ENCODE measurements at places on chromosomes 16 and 17.

GRCh38 chr17:75075597-75076336 is 12.0 kb upstream of the SLC16A5 start:
- DNase-seq: no peak

- no peak for DNase-seq
Observed at GRCh38 chr17:36934144-36934691, 3.1 kb upstream of the LHX1 start.

- DNase-seq: no peak
Observed at GRCh38 chr16:66175058-66175457, 191.4 kb upstream of the CDH5 start.

- no peak for DNase-seq
Observed at GRCh38 chr16:52581530-52581929, 34.6 kb upstream of the TOX3 start.

- no peak for DNase-seq
Observed at GRCh38 chr16:84327926-84328505, 33.3 kb downstream of the WFDC1 start.

- DNase-seq: no peak
Observed at GRCh38 chr17:59764292-59764741, 56.9 kb downstream of the VMP1 start.

DNA sequence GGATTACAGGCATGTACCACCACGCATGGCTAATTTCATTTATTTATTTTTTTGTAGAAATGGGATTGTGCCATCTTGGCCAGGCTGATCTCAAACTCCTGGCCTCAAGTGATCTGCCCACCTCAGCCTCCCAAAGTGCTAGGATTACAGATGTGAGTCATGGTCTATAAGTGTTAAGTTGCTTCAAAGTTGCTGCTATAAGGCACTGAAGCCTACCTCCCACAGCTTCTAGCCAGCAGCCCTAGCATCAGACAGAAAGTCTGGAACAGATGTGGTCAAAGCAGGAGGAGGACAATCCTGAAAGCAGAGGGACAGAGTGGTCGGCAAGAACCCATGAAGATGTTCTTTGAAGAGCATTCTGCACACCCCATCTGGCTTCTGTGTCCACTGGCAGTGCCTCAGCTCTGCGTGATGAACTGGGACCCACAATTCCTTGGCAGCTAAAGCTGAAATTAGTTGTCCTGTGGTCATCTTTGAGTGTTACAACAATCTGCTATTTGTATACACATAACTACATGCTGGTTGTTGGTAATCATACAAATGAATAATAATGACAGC is 11.2 kb downstream of the MAP3K14 start:
- DNase-seq: no peak

GRCh38 chr16:65305266-65305959 is 183.6 kb upstream of the CDH11 start:
- no peak for DNase-seq

GRCh38 chr16:31472709-31473203 is 804 bp downstream of the TGFB1I1 start:
- DNase-seq: peak; percentile 24

DNA sequence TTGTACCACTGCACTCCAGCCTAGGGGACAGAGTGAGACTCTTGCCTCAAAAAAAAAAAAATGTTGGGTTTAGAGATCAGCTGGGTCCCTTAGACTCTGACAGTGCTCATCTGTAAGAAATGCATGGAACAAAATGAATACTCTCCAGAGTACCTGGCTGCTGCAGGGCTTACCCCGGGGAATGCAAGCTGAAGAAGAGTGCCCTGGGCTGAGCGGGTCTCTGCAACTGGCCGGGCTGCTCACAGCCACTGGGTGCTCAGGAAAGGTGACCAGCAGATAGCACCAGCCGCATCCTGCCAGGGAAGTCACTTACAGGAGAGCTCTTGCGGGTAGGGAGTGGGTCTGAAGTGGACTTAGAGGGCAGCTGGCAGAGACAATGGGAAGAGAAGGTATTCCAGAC is 82.1 kb downstream of the GAS7 start:
- DNase-seq: no peak

- no peak for DNase-seq
Observed at GRCh38 chr16:62876133-62876532, 839.9 kb upstream of the CDH8 start.

DNA sequence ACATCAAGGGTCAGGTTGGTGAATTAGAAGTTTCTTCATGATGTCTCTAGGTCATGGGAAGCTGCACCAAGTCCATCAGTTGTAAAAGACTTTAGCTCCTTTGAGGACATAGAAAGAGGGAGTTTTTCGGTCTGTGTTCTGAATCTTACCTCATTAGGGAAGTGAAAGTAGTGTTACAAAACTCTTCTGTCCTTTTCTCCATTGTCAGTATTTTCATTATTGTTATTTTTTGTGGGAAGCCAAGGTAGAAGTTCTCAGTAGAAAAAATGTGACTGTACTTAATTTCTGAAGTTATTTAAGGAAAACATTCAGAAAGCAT is 24.2 kb downstream of the MAP3K3 start:
- no peak for DNase-seq

DNA sequence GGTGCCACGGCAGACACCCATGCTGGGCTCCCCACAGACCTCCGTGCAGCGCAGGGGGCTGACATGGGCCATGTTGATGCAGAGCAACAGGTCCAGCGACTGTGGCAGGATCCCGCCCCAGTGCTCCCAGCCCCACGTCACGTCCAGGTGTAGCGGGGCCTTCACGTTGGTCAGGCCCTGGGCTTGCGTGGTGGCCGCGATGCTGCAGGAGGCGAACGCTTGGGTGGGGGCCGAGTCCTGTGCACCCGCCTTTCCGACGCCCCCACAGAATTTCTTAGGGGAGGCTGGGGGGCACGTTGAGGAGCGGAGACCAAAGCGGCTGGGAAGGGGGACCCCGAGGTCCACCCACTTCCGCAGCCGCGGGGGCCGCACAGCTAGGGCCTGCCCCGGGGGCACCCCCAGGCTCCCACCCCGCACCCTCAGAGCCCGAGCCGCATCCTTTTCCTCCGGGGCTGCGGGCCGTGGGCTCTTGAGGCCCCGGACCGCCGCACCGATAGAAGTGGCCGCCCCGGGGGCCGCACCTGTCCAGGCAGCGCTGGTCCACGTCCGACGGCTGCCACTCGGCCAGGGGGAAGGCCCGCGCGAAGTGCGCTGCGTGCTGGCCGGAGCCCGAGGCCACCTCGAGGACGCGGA is 416 bp downstream of the METTL26 start:
- DNase-seq: no peak

DNA sequence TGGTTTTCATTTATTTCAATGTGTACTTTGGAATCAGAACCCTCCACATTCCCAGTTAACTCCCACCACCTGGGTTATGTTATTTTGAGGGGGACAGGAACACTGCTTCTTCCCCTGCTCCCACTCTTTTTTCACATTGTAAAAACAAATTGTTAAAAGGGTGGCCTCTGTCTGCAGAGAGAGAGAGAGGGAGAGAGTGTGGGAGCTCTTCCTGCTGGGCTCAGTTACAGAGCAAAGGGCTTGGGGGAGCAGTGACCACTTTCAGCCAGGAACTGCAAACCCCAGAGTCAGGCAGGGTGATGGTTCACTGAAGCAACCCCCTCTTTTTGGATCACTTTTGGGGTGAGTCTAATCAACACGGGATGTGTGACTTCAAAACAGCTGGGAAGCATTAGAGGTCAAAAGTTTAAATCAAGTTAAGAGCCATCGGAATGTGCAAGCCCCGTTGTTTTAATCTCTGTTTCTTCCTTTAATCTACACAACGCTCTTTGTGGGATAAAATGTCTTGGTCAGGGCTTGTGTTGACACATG is 577.0 kb upstream of the CDH11 start:
- DNase-seq: no peak

DNA sequence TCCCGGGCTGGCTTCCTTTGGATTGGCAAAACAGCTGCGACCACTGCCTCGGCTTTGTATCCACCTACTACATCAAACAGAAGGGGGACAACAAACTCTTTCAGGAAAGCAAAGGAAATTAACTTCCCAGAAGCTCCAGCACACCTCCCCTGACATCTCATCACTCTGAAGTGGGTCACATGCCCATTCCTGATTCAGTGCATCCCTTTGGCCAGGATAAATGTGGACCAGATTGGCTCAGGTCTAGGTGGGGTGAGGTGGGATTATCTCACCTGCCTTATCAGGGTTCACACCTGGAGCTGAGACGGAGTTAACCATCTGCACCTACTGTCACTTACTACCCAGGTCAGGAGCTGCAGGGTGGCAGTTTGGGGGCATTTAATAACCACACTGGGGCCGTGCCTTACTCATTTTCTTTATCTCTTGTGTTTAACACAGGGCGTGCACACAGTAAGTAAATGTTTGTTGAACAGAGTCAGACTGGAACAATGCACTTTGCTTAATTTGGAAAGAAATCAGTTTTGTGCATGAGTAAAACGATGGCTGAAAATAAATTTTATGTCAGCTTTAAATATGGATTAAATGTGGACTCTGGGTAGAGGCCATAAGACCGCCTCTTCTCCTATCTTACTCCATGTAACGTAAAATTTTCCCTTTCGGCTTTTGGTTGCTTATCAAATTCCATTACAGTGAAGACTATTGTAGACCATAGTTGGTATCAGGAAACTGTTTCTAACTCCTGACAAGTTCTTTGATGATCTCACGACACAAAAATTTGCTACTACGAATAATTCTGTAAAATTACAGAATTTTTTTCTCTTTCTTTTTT is 36.0 kb downstream of the IQCK start:
- no peak for DNase-seq

- DNase-seq: no peak
Observed at GRCh38 chr16:78274771-78275170, 175.3 kb downstream of the WWOX start.

GRCh38 chr17:964876-965275 is 14.7 kb downstream of the NXN start:
- DNase-seq: no peak

DNA sequence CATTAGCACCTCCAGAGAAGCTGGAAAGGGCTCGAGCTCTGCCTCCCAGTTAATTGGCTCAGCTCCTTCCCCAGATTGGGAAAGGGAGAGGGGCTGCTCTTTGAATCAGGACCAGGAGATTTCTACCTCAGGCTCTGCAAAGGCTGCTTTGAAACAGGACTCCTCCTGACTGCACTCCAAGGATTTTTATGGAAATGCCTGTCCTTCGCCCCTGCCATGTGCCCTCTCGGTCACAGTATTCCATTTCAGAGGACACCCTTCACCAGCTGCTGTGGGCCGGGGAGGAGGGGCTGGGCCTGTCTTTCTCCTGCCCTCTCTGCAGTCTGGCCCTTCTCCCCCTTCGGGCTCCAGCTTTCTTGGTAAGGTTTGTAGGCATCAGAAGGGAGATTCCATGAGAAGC is 13.6 kb downstream of the MRM1 start:
- DNase-seq: no peak

DNA sequence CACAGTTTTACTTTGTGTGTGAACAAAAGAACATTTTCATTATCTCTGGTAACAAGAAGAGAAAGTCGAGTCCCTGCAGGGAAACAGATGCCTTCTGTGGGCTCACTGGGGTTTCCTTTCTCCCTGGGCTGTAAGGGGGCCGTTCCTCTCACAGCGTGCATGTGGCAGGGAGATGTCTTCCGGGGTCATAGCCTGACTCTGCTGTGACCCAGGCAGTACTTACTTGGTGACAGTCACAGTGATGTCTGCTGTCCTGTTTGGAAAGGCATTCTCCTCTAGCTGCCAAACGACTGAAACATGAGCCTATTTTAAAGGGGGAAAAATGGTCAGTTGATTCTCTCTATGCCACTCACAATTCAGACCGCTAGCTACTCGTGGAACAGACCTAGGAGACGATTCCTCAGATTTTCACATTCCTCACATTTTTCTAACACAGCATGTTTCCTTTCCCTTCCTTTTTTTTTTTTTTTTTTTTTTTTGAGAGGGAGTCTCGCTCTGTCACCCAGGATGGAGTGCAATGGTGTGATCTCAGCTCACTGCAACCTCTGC is 7.3 kb downstream of the HASPIN start:
- no peak for DNase-seq

DNA sequence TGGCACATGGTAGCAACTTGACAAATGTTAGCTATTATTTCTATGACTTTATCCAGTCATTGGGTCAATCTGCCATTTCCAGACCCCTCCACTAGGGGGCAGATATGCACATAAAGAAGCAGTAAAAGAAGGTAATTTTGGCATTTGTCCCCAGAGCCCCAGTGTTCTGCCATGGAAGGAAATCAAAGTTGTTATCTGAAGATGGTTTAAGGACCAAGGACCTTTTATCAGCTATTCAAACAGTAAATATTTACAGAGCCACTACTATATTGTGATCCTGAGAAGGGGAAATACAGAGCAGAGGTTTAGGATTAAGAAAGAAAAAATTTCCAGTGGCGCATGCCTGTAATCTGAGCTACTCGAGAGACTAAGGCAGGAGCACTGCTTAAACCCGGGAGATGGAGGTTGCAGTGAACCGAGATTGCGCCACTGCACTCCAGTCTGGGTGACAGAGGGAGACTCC is 20.0 kb downstream of the TRAF4 start:
- peak; percentile 70 for DNase-seq

DNA sequence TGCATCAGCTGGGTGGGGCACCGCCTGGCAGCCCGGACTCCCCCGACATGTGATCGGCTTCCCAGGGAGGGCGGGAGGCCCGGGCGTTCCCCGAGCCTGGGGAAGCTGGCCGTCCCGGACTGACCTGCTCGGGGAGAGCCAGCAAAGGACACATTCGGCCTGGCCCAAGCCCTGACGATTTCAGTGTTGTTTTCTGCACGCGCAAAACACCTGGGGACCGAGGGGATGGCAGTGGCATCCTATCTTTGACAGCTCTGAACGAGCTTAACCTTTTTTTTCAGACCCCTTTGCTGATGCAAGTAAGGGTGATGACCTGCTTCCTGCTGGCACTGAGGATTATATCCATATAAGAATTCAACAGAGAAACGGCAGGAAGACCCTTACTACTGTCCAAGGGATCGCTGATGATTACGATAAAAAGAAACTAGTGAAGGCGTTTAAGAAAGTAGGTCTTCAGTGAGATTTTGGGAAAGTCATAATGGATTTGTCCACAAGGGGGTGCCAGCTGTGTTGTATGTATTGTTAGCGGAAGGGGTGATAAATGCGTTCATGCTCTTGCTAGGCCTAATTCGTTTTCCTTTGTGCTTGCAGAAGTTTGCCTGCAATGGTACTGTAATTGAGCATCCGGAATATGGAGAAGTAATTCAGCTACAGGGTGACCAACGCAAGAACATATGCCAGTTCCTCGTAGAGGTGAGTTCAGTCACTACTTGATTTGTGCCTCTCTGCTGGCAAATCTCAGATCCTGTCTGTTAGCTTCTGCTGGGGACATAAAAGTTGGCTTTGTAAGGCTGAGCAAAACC is 1.0 kb downstream of the EIF1 start:
- DNase-seq: no peak

DNA sequence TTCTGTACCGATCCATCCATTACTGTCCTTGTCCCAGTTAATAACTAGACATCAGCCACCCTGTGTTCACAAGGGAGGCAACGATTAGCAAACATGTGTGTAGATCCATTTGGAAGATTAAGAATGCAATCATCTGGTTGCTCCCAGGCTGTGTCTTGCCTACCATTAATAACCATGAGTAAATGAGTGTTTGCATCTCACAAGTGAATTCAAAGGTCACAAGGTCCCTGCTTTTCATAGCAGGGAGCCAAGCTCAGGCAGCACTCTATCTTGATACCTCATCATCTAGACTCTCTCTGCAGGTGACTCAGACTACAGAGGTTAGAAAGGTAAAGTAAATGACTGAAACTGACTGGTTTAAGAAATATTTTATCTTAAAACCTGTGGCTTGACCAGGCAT is 25.3 kb downstream of the VWA3A start:
- no peak for DNase-seq

All from T-helper 9 cell (primary cell).